Activated CD4-positive, alpha-beta memory T cell treated with anti-CD3 and anti-CD28 coated beads, Interleukin-2, amount 10 ng/mL, durations not matched to agents 7 days and 5 days (primary cell): ENCODE measurements at places on chromosomes 16 and 17.

GRCh38 chr17:5785867-5786509 is 201.7 kb upstream of the NLRP1 start:
- no peak for DNase-seq

DNA sequence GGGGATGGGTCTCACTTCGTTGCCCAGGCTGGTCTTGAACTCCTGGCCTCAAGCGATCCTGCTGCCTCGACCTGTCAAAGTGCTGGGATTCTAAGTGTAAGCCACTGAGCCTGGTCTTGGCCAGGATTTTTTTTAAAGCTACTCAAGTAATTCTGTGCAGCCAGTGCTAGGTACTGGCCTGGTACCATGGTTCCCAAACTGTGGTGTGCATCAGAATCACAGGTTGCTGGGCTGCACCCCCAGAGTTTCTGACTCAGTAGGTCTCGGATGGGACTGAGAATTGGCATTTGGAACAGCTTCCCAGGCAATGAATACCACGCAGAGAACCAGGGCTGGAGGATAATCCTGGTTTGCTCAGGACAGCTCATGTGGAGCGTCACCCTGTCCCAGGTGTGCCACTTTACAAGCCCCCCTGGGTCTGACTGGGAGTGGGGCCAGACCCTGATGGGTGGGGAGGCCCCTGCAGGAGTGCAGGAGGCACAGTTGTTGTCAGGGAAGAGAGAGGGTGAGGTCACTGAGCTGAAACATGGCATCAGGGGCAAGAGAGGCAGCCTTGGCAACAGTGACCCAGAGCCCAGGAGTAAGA is 10.7 kb upstream of the MRPS23 start:
- no peak for DNase-seq

- DNase-seq: no peak
Measured at GRCh38 chr17:64974750-64975317, 55.6 kb upstream of the LRRC37A3 start.

- DNase-seq: no peak
Measured at GRCh38 chr16:74521691-74522090, 85.2 kb downstream of the GLG1 start.

GRCh38 chr16:73428121-73428520 is 380.2 kb upstream of the ZFHX3 start:
- DNase-seq: no peak

DNA sequence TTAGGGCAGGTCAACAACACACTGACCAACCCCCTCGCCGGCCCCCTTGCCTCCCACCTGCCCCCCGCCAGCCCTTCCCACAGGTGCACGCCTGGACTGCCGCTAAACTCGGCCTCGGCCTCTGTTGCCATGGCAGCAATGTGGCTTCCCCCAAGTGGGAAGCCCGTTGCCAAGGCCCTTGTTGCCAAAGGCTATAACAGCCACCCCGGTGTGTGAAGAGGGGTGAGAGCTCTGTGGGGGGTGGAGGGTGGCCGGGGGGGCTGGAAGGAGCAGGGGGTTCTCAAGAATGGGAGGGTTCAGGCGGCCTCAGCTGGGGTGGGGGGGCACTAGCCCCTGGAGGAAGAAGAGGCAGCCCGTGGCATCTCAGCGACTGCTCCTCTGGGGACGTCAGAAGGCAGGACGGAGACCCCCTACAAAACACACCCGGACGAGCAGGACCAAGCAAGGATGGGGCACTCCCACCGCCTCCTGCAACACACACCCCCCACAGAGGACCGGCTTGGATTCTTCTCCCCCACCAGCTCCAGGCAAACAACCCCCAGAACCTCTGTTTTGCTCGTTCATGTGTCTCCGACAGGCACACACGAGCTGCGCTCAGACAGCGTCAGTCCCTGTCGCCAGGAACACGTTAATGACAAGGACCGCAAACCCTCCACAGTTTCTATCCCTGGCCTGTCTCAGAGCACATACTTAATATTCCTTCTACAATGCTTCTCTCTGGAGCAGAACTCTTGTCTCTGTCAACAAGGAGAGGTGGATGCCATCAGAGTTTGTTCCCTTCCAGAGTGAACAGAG is 55.7 kb downstream of the ABR start:
- DNase-seq: no peak

DNA sequence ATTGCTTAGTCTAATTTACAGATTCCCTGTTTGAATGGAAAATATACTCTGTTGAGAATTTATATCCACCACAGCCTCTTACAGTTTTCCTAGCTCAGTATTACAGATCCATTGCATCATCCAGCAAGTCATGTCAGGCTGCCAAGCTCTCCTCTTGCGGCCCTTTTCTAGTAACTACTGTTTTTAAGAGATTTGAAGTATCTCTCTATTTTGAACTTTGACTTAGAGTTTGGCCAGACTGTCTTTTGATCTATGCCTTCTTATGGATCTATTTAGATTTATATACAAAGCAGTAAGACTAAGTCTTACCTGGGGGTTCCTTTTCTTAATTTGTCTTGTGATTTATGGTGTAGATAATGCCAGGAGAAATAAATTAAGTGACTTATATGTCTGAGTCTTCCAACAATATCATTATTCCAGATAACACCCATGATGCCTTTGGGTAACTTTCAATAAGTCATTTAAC is 53.1 kb upstream of the ABCC11 start:
- DNase-seq: no peak

GRCh38 chr16:58426966-58427365 is 34.7 kb downstream of the GINS3 start:
- no peak for DNase-seq

- no peak for DNase-seq
Measured at GRCh38 chr17:72764632-72765041, 327.9 kb downstream of the SLC39A11 start.

- DNase-seq: no peak
Measured at GRCh38 chr17:81165246-81166032, at the start of gene PVALEF. TSS of gene PVALEF (plus strand) at chr17:81165507. CDS start at chr17:81181227, 15,720 bp downstream.

GRCh38 chr16:3868967-3869366 is 11.5 kb downstream of the CREBBP start:
- DNase-seq: no peak

GRCh38 chr17:81566461-81567126 is 14.4 kb upstream of the FAAP100 start:
- DNase-seq: no peak

DNA sequence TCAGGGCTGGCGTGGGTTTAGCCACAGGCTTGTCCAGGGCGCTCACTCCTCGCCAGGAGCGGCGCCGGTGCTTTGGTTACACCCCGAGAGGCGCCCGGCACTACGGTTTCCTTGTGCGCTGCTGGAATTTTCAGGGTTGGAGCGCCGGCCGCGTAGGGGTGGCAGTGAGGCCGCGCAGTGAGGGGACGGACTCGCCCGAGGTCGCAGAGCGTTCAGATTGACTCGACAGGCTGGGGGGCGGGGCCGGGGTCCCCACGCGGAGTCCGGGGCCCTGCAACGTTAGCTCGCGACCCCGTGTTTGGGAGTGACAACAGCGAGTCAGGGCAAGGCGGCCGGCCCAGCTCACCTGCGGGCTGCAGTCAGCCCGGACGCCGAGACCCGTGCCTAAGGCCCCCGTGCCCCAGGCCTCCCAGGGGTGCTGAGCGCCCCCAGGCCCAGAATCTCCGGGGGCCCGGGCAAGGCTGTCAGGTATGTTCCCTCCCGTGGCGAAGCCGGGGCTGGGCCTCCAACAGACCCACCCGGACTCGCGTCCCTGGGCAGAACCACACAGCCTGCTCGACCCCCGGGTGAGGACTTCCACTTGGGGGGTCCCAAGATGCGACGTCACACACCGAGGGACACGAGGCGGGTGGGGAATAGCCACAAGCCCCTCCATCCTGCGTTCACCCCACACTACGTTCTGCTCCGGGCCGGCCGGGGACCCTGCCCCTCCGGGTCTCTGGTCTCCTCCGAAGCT is 1.3 kb upstream of the ACTG1 start:
- peak; percentile 53 for DNase-seq

DNA sequence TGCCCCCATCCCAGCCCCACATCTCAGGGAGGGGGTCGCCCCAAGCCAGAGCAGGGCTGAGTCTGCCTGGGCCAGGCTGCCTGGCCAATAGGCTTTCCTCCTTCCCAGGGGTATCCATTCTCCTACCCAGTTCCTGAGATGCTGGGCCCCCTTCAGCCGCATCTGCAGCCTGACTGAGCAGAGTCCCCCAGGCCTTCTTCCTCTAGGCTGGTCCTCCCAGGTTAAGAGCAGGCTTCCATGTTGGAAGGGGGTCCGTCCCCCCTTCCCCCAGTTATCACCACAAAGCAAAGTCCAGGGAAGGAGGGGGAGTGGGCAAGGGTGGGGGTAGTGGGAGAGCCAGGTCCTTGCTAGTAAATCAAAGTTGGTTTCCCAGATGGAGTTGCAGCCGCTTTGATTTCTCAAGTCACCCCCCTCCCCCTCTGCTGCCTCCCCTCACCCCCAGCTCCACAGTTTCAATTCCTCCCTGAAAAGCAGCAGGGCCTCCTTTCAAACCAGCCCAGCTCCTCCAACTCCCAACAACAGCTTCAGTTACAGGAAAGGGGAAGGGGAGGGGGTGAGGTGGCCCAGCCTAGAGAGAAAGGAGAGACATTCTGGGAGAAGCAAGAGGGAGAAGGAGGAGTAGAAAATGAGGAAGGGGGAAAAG is 9.5 kb upstream of the FZD2 start:
- DNase-seq: no peak

DNA sequence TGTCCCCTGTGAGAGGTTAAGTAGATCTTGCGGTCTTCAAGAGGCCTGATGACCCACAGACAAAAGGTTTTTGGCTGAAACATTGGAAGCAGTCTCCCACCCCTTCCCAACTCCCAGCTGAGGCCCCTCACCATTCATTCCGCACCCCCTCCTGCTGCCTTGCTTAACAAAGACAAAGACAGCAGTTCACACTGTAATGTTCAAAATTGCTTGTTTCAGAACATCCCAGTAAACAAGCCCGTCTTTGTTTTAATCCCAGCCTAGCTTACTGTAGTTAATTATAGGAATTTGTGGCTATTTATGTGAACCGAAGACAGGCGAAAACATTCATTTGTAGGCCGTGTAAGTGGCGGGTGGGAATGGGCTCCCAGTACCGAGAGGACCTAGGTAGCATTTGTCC is 55.7 kb downstream of the IRX5 start:
- DNase-seq: no peak

GRCh38 chr17:73747221-73748002 is 103.2 kb upstream of the SDK2 start:
- DNase-seq: no peak

DNA sequence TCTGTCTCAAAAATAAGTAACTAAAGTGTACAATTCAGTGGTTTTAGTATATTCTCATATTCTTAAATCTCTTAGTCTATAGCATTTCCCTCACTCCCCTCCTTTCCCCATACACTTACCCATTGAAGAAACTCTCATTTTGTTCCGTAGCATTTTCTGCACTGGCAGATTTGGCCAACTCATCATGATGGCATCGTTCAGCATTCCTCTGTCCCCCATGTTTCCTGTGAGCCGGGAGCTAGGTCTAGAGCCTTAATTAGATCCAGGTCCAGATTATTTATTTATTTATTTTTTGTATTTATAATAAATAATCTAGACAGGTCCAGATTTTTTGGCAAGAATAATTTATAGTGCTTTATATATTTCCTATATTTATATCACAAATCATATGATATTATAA is 31.0 kb downstream of the HEATR3 start:
- DNase-seq: no peak

DNA sequence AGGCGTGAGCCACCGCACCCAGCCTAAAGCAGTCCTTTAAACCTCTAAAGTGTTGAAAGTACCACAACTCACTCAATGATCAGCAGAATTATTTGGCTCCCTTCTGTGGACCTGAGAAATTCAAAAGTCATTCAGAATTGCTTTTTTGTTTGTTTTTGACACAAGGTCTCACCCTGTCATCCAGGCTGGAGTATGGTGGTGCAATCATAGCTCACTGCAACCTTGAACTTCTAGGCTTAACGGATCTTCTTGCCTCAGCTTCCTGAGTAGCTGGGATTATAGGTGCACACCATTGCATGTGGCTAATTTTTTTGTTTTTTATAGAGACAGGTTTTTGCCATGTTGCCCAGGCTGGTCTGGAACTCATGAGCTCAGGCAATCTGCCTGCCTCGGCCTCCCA is 44.3 kb downstream of the TRAF4 start:
- no peak for DNase-seq

- no peak for DNase-seq
Measured at GRCh38 chr17:32494621-32495358, 8.0 kb downstream of the CDK5R1 start.

DNA sequence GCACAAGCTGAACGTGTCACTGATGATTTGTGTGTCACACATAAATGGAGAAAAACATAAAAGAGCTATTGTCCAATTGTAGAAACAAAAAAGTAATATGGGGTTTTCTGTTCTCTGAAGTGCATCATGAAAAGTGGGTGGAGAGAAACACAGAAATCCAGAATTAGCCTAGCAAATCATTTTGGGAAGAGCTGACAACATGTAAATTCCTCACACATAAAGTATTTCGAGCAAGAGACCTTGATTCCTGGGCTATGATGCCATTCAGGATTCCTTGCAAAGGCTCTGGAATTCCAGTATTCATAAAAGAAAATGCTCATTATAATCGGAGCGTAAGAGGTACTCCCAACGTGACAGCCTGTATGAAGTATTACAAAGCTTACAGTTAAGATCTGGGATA is 1.1 kb downstream of the DCUN1D3 start:
- no peak for DNase-seq

GRCh38 chr17:800446-801242 is 18.5 kb downstream of the MRM3 start:
- no peak for DNase-seq

DNA sequence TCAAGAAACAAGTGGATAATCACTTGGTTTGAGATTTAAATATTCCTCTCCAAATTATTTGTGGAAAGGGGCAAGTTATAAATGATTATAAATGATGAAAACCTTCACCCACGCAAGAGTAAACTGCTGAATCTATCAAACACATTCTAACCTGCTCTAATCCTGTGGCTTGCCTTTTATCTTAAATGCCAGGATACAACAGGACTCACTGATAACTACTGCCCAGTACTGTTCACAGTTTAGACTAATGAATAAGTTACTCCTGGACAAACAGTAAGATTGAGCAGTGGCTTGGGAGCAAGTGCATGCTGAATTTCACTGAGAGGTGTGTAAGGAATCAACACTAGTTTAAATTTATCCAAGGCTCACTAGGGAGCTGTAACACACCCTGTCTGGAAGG is 31.1 kb downstream of the IGF2BP1 start:
- DNase-seq: no peak

GRCh38 chr16:65284626-65285025 is 162.8 kb upstream of the CDH11 start:
- DNase-seq: no peak
